ENCODE measurements at places on chromosomes 5 and 9.

DNA sequence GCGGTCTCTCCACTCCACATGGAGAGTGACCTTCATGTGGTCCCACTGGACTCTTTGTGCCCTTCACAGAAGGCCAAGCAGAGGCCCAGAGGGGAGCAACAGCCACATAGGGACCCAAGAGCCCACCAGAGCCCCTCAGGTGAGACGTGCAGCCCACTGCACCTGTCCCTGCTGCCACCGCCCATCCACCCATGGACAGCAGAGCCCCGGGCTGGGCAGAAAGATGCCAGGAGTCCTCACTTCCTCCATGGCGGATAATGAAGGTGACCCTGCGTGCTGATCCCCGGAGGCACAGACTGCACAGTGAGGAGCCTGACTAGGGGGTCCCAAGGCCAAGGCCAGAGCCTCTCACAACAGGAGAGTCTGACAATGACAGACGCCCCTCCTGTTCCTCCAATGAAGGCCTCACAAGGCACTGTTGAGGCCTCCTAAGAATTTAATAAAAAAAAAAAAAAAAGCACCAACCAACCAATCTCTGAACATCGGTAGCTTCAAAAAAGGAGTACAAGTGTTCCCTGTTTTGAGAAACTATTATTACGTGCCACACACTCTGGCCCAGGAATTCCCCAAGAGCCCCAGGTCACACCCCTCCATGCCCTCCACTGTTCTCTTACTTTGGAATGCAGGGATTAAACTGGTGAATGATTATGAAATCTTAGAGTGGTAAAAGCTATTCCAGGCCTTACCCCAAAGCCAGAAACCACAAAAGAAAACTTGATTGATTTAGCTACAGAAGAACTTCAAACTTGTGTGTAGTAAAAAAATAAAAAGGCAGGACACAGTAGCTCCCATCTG lies 2.8 kb upstream of the PPP1R26 start:
- DNase-seq: no peak

DNA sequence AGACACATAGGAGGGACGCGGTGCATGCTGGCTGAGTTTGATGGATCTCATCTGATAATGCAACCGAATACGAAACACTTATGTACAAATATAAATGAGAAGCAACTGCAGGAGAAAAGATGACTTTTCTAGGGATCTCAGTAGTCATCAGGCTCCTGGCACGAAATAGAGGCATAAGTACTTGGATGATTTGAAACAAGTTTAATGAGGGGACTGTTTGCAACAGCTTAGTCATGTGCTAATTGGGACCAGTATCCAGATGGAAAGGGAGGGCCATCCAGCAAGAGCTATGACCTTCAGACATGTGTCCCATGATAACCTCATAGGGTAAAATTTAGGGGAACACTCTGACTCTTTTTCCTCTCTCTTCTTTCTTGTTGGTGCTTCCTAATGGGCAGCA lies 123.0 kb downstream of the EGFLAM start:
- no peak for DNase-seq

- DNase-seq: no peak
Measured at GRCh38 chr9:2787065-2787464, 56.8 kb downstream of the PUM3 start.

DNA sequence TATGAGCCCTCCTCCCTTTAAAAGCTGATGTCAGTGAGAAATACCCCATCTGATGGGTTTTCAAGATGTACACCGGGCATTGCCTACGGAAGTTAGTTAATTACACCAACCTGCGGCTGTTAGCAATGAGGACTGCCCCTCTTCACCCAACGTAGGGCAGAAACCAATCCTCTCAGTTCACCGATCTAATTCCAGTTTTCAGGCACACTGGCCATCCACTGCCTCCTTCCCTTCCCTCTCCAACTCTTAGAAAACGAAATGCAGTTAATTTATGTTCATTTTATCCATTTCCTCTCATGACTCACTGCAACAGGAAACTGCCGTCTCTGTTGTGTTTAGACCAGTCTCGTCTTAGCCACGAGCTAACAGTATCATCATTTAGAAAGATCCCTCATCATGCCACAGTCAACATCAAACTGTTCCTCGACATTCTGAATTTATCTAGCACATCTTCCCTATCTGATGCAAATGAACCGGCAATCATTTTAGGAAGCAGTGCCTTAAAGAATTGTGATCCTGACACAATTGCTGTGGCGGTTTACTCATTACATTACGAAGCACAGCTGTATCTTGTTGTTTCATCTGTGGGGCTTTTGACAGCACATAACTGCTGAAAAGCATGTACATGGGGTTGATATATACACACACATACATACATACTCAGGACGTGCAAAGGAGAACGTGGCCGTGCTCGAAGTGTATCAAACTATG lies 168.6 kb downstream of the EFNA5 start:
- no peak for DNase-seq

DNA sequence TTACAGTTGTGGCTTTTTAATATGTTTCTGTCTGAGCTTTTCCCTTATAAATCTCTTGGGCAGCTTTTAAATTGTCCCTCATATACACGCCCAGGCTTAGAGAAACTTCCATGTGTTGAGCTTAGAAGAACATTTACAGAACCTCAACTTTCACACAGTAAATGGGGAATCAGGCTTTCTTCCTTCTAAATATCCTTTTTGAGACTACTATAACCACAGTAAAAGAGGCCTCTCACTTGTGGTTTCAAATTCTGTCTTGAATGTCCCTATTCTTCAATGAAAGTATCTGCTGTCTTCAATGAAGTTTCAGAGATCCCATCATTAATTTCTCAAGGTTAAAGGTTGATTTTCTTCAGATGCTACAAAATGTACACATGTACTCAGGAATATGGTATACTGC lies 588.6 kb upstream of the DMAC1 start:
- DNase-seq: no peak

DNA sequence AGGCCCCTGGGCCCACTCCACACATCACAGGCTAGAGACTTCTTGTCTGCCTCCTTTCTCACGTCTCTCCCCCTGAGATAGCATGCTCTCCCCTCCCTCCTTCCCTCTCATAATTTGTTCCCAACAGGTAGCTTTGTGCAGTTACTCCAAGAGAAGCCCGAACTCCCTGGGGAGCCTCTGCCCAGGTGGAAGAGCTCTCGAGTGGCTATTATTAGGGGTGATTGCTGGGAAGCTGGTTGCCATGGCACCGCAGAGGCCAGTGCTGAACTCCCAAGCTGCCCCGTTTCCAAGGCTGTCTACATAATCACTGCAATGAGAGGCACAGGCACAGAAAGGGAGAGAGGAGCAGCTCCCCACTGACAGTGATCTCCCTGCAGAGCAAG lies 104.7 kb upstream of the GPR151 start:
- no peak for DNase-seq
